ENCODE measurements at places on chromosomes 4 and X. TPM values are rescaled to one million over a fixed set of nuclear protein-coding genes. Genes with fewer than 3 reads are reported as not detected.

The PAGE5 gene
- not detected for total RNA-seq

The RTL5 gene
- 5.0 TPM for total RNA-seq

The CAMK2D gene
- 47.7 TPM for total RNA-seq

The INPP4B gene
- total RNA-seq, result 93.4 TPM

The PCYT1B gene
- 0.33 TPM for total RNA-seq

The PAGE4 gene
- total RNA-seq, result not detected

The ZNF630 gene
- 2.2 TPM for total RNA-seq

The HSFX1 gene
- total RNA-seq, result 0.32 TPM

GRCh38 chrX:153527208-153527607, 9.8 kb downstream of the ATP2B3 start:
- no peak overlapping the region for H3K27ac ChIP-seq
- no peaks in the 10 kb centered on the region for H3K27me3 ChIP-seq
- no peaks in the 10 kb centered on the region for H3K36me3 ChIP-seq
- no peak for DNase-seq

GRCh38 chr4:183733181-183733580, 74.1 kb downstream of the TRAPPC11 start:
- H3K36me3 ChIP-seq, result no peaks in the 10 kb centered on the region
- no peaks in the 10 kb centered on the region for H3K27me3 ChIP-seq
- no peak overlapping the region for H3K27ac ChIP-seq
- no peak for DNase-seq

DNA sequence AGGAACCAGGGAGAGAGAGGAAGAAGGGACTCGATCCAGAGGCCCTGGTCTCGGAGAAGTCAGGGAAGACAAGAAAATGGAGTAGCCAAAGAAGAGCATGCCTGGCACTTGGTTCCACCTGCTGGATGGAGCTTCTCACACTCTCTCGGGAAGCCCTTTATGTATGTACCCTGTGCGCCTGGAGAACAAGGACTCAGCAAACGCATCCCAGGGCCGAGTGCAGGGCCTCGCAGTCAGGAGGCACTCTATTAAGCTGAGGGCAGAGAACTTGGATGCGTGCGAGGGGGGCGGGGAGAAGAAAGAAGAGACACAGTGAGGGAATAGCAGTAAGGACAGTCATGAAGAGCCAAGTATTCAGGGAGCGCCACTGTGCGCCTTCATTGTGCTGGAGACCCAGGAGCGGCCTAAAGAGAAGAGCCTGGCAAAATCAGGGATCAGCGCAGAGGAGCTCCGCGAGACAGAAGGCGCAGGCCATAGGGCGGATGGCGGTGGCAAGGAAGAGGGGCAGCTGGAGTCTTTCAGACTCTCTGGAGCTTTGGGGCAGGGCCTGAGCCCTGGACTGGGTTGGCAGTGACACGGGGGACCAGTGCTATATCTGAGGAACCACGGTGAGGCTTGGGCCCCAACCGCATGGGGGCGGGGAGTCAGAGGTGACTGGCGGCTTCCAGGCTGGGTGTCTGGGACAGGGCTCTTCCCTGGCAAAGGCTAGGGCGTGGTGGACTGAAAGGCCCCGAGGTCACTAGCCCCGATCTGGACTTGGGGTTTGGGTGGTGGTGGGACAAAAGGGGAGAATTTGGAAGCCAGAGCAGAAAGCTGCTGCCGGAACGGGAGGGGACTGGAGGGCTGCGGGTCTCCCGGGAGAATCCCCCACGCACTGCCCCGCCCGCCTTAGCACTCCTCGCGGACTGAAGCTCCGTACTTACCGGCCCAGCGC, 1.9 kb upstream of the SEPTIN6 start:
- no peaks in the 10 kb centered on the region for H3K36me3 ChIP-seq
- H3K27me3 ChIP-seq, result peaks cover 7% of the 10 kb centered on the region
- H3K4me3 ChIP-seq, result no peak overlapping the region
- no peak overlapping the region for H3K27ac ChIP-seq

- H3K36me3 ChIP-seq, result no peaks in the 10 kb centered on the region
- H3K27me3 ChIP-seq, result no peaks in the 10 kb centered on the region
- H3K27ac ChIP-seq, result no peak overlapping the region
- no peak overlapping the region for H3K4me3 ChIP-seq
These were observed 40.5 kb upstream of the CDKN2AIP start for GRCh38 chr4:183403961-183404360.

- H3K36me3 ChIP-seq, result no peaks in the 10 kb centered on the region
- H3K27ac ChIP-seq, result no peak overlapping the region
- DNase-seq, result no peak
These were observed 414.3 kb upstream of the RPS6KA3 start for GRCh38 chrX:20680998-20681397.

DNA sequence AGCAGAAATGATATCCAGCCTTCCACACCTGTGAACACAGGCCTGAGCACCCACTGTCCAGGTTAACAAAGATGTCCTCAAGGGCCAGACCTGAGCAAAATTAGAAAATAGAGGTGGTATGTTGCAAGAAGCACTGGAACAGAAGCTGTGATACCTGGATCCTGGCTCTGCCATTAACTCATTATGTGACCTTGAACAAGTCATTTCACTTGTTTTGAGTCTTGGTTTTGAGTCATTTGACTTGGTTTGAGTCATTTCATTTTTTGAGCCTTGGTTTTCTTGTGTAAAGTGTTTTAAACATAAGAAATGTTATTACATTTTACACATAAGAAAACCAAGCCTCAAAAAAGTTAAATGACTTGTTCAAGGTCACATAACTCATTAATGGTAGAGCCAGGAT, 2.9 kb upstream of the NWD2 start:
- H3K27me3 ChIP-seq, result peaks cover 42% of the 10 kb centered on the region
- no peak overlapping the region for H3K27ac ChIP-seq
- H3K4me3 ChIP-seq, result no peak overlapping the region
- H3K36me3 ChIP-seq, result no peaks in the 10 kb centered on the region
- no peaks in the 10 kb centered on the region for H3K4me1 ChIP-seq
- no peak for DNase-seq

DNA sequence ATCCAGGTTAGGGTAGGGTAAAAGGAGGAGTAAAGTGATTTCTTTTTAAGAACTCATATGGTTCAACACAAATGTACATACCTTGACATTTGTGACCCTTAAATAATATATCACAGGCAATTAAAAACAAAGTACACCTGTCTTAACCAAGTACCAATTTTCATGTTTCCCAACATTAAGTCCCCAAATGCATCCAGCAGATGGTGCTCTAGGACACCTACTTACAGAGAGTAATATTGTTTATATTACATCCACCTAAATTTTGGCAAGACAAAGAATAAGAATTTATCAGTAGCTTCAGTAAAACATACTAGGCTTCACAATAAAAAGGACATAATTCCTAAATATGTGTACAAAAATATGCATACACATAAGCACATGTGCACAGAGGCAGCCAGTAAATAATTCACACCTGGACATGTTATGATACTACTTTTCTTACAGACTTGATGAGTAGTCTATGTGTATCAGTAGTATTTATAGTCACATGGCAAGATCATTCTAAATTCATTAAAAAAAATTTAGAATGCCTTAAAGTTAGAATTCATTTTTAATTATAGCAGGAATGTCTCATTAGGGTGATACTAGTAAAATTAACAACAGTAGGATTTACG, 219.7 kb downstream of the DCLK2 start:
- H3K27me3 ChIP-seq, result no peaks in the 10 kb centered on the region
- DNase-seq, result no peak
- no peaks in the 10 kb centered on the region for H3K36me3 ChIP-seq
- no peaks in the 10 kb centered on the region for H3K4me1 ChIP-seq
- no peak overlapping the region for H3K27ac ChIP-seq

Data from breast epithelium (tissue), 4 donors.